ENCODE measurements at places on chromosomes 4 and X.
A peak's percentile ranks its signal among the peaks of the same experiment; 100 is the strongest.

GRCh38 chr4:168924667-168925066 lies 85.4 kb downstream of the CBR4 start:
- DNase-seq = no peak

GRCh38 chrX:34918856-34919255 lies 23.7 kb upstream of the FAM47B start:
- DNase-seq = peak; percentile 10

DNA sequence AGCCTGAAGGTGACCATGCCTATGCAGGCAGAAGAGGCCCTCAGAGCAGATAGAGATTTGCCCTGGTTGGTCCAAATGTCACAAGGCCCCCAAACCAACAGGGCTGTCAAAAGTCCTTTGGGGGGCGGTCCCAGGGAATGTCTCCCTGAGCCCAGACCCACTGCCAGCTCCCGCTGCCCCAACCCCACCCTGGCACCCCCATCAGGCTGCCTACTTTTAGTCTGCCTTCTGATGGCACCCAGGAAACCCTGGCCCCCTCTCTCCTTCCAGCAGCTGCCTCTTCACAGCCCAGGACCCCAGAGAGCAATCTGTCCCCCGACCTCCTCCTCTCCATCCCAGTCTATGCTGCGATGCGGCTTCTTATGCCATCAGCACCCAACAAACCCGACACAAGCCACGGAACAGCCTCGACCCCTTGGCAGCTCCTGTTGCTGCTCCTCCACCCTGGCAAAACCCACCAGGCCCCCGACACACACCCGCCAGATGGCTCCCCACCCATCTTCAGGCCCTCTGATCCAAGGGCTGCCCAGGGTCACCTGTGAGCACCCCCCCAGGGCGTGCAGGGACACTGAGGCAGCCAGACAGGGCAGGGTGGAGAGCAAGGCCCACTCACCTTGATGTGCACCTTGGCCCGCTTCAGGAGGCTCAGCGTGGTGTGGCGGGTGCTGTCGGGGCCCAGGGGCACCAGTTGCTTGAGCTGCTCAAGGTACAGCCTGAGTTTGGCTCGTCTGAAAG lies 9.9 kb downstream of the MXD4 start:
- no peak for DNase-seq

GRCh38 chr4:145278341-145279121 lies 98.1 kb upstream of the OTUD4 start:
- no peak for DNase-seq

DNA sequence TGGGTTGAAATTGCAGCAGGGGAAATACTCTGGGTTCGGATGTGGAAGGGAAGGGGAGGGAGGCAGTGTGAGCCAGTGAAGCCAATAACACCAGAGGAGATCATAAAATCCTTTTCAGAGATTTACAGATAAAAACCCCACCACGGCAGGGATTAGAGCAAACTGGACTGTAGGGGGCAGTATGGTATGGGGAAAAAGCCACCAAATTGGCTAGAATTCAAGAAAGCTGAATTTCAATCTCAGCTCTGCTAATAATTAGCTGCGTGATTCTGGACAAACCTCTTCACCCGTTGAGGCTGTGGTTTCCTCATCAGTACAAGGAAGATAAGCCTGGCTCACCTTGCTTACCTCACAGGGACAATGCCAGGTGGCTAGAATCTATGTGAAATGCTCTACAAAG lies 108.1 kb downstream of the ATG4A start:
- DNase-seq = peak; percentile 3

DNA sequence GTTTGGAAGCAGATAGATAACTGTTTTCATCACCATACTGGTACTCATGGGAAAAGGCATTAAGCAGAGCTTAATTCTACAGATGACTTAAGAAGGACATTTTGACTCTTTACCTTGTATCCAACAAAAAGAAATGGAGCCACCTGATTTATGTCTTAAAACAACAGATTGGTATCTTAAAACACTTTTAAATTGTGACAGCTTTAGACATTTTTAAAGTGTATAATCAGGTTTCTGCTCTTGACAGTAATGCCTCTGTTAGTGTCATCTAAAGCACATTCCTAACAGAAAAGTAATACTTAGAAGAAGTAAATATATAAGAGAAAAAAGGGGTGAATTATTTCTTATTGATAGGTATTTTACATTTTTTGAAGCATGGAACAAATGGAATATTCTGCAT lies 55.9 kb downstream of the SPATA4 start:
- no peak for DNase-seq

DNA sequence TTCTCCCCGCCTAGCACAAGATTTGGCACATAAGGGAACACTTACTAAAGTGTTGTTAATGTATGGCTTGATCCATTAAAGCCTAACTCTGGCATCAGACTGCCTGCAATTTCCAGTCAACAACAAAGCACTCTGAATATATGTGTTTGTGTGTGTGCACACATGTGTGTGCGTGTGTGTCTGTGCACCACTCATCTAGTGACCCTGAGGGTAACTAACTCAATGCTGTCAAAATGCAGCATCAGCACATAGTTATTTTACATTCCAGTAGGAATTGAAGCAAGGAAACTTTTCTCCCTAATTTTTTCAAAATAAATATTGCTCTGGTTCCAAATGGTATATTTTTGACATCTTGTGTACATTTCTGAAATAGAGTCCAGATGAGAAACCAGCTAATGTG lies 94.4 kb downstream of the SHROOM4 start:
- no peak for DNase-seq

GRCh38 chr4:93178279-93178678 lies 650.3 kb upstream of the ATOH1 start:
- DNase-seq = no peak

Measured in right kidney (tissue), 9 donors.